Stimulated activated CD4-positive, alpha-beta T cell treated with anti-CD3 and anti-CD28 coated beads, TNF-alpha, amount 100 ng/mL, for 4 hours (primary cell): ENCODE measurements at places on chromosomes 13 and 19.

DNA sequence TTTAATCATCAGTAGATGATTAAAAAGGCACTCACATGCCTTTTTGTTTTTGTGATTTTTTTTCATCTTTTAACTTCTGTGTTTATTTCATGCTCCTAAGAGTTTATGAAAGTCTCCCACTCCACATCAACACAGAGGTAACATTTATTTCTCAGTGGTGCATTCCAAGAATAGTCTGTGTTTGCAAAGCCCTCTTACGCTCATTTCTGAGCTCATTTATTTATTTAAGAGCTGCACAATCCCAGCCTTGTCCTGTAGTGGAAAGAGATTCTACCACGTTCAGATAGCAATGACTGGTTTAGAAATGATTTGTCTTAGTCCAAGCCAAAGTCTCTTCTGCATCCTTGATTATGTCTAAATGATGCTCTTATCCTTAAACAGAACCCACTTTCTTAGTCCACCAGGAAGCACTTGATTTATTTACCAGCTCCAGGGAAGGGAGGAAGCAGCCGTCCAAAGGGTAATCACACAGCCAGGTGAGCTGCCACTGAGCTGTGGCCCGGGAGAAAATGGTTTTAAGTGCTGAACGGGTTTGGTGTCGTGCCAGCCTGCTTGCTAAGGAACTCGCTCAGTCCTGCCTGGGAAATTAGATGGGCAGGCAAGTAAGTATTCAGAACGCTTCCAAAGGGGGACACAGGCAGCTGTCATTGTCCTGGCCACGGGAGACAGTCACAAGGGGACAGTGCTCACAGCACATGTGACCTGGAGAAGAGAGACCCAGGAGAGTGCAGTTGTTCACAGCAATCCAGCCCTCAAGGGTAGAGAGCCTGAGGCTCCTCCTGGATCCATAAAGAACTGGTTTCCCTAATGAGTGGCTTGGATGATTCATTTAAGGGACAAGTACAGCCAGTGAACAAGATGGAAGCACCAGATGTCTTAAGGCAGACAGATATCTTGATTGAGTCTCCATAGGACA, 131.8 kb upstream of the WASF3 start:
- no peak for DNase-seq

DNA sequence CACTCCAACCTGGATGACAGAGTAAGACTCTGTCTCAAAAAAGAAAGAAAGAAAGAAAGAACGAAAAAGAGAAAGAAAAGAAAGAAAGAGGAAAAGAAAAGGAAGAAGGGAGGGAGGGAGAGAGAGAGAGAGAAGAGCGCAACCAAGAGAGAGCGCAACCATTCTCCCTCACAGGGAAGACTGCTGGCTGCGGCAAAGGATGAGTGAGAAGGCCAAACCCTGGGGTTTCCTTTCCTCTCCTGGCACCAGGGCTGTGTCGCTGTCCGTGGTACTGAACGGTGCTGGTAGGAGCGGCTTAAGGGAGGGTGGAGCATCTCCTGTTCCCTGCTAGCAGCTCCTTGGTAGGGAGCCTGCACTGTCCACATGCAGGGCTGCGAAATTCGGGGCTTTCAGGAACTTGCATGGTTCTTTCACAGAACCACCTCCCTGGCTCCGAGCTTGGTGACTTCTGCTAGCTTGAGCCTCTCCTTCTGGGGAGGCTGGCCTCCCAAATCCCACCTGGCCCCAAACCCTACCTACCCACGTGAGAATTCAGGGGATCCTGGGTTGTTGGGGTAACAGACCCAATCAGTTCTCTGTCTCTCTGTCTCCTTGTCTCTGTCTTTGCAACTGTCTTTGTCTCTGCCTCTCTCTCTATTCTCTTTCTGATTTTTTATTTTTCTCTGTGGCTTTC, 51.1 kb upstream of the ZNRF4 start:
- DNase-seq = no peak

DNA sequence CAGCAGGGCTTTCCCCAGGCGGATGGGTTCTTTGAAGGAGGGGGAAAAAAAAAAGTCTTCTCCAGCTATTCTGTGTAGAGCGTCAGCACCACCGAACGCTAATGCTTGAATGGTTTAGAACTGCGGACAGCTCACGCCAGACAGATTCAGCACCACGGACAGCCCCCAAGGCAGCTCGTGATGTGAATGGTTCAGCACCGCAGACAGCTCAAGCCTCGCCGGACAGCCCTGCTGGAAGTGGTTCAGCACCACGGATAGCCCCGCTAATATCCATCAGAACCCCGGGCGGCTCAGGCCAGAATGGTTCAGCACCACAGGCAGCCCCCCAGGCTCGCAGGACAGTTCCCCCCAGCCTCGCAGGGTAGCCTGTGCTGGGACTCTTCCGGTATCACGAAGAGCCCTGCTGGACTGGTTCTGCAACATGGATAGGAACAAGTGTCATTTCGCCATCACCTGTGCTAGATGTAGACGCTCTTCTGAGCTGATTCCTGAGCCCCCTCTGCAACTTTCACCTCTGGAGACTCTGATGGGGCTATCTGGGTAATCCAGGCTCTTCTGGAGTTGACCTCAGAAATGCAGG, 4.9 kb upstream of the SMIM17 start:
- no peak for DNase-seq

- DNase-seq = no peak
Measured at GRCh38 chr19:42568006-42568405, 26.7 kb downstream of the CEACAM8 start.

DNA sequence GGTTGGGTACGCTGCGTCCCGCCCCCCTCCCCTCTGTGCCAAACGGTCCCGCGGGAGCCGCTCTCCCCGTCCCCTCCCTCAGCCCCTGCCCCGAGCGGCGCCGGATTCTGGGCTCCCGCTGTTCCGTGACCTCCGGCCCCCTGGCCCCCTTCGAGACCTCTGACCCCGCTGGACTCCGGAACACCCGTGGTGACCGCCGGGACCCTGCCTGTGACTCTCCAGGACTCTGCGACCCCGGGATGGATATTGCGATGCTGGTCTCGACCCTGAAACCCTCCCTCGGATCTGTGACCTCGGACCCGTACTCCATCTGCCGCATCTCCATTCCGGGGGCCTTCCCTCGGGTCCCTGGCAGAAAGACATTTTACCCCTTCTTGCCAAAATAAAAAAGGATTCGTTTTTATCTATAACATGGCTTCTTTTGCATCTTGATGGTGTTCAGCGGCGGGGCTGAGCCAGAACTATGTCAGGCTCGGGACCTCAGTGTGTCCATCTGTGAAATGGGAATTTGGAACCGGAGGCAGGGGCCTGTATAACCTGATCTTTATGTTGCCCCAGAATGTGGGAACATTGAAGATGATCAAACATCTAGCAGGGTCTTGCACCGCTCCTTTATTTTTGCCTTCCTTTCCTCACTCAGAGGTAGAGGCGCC, 654 bp upstream of the MEGF8 start:
- DNase-seq = no peak

DNA sequence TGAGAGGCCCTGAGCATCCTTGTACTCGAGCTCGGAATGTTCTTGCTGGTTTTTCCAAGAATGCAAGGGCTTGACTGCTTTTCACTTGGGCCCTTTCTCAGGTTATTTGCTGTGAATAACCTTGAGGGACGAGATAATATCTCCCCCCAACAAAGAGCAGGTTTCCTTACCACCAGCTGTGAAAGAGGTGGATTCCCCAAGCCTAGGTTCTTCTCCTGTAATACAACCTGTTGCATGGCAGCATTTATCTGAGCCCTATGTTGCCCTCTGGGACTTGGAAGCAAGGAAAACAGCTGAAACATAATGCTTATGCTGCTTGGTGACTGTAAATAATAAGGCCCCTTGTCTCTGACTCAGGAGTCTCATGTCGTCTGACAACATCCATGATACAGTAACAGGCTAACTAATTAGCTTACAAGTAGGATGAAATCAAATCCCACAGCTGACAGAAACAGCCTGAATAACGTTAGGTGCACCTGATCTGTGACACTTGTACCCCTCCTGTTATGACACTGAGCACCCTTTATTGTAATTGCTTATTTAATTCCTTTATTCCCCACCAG, 43.6 kb upstream of the RCBTB2 start:
- no peak for DNase-seq
